LNCaP clone FGC (cell line): ENCODE measurements at places on chromosomes 11 and 22.

DNA sequence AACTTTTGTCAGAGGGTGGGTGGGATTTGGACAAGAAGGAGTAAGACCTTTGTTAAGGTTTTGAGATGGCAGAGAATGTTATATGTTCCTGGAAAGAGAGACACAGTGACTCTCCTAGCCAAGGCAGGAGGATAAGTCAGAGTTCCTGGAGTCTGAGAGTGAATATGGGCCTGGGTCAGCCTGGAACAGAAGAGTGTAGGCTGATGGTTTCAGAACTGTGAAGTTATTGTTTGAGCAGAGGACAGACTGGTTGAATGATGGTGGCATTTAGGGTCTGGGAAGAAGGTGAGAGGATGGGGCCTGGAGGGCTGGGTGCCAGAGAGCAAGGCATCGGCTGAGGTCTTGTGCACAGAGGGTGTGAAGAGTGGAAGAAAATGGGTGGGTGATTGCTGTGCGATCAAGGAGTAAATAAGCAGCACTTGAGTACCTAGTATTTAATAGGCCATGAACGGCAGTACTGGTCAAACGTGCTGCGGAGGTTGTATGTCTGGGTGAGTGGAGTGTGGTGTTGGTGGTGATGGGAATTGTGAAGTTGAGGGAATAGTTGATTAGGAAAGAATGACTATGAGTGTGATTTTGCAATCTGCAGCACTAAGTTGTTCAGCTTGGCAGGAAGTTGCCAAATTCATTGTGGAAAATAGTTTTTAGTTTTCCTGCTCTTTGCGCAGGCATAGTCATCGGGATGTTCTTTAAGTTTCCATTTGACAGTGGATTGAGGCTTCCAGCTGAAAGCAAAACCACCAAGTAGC lies 1.8 kb downstream of the PANX1 start:
- no peak for DNase-seq

DNA sequence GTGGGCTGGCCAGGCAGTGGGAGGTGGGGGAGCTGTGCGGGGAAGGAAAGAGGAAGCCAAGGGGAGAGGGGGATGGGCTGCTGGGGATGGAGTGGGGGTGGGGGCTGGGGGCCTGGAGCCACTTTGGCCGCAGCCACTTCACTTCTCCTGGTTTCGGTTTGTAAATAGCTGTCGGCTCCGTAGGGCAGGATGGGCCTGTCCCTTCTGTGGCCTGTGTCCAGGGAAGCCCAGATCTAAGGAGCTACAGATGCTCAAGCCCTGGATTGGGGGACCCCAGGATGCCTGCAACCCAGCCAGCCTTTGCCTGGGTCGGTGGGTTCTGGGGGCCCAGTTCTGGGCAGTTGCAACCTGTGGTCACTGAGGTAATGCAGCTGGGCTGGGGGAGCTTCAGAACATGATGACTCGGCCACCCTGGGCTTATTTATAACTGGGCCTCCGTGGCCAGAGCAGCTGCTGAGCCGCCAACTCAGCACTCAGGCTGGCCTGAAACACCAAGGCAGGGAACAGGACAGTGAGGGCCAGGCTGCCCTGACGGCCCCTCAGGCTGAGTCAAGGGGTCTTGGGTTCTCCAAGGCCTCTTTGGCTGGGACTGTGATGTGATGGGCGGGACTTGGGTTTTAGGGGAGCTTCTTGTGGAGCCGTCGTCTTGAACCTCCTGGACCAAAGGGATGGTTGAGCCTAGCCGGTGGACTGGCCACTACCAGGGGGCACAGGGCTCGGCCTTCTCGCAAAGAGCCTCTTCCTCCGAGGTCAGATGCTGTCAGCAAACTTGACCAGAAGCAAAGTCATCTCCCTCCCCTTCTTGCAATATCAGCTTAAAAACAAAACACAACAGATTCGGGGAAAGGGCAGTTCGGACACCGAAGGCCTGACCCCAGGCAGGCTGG lies 15.0 kb upstream of the SLC39A13 start:
- no peak for DNase-seq

- no peak for DNase-seq
Observed at GRCh38 chr11:68649851-68650555, 34.3 kb upstream of the GAL start.

DNA sequence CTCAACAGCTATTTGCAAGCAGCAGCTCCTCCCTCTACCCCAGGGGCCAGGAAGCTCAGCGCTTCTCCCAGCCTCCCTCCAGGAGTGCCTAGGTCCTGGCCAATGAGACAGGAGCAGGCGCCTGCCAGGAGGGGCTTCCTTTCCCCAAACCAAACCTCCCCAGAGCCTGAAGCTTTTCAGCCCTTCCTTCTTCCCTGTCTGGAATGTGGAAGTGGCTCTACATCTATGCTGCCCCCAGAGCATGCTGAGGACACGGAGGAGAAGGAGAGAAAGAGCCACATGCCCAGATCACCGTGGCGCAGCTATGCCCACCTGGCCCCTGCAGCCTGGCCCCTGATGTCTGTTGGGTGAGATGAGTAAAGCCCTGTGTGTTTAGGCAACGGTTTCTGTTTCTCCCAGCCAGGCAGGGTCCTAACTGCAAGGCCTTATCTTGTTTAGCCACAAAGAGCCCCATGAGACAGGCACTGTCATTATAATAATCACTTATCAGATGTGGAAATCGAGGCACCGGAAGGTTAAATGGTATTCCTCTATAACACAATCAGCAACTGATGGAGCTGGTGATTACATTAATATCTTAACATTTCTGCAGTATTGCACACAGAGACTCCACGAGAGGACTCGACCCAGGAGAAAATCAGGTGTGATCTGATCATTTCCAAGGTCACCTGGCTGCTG lies 315.8 kb downstream of the CTTN start:
- DNase-seq = no peak

GRCh38 chr22:22397875-22398524 lies 110.5 kb downstream of the ZNF280B start:
- no peak for DNase-seq

DNA sequence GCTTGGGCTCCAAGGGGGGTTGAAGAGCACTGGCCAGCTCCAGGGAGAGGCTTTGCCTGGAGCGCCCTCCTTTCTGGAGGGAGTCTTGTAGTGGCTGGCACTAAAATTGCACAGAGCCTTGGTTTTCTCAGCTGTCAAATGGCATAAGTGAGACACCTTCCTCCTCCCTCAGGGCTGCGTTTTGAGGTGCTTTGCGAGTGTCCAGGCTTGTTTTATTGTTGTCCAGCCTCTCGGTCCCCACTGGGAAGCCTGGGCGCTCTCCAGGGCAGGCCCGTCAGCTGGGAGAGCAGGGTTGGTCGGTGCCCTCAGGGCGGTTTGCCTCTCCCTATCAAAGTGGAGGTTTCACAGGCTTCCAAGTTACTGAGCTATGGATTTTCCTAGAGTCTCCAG lies 149.3 kb upstream of the B3GAT1 start:
- no peak for DNase-seq

DNA sequence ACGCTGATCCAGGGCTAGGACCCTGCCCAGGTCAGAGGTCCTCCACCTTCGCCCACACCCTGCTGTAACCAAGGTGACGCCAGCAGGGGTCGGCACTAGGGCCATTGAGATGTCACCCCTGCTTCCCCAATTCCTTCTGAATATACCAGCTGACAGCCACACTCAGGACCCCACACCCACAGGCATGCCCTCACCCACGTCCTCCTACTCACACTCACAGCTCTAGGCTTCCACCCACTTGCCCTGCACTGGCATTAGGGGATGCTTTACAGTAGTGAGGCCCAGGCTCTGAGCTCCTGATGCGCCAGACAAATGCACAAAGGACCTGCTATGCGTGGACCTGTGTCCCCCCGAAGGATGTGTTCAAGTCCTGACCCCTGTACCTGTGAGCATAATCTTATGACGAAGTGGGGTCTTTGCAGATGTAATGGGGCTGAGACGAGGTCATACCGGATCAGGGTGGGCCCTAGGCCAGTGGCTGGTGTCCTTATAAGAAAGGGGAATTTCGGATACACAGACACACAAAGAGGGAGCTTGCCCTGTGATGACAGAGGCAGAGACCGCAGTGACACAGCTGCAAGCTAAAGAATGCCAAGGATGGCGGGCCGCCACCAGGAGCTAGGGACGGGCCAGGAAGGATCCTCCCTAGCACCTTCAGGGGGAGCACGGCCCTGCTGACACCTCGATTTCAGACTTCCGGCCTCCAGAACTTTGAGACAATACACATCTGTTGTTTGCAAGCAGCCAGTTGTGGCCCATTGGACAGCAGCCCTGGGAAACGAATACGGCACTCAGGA lies 11.2 kb downstream of the WNT11 start:
- DNase-seq = no peak

GRCh38 chr22:40764763-40765441 lies 54.2 kb downstream of the SLC25A17 start:
- DNase-seq = no peak

DNA sequence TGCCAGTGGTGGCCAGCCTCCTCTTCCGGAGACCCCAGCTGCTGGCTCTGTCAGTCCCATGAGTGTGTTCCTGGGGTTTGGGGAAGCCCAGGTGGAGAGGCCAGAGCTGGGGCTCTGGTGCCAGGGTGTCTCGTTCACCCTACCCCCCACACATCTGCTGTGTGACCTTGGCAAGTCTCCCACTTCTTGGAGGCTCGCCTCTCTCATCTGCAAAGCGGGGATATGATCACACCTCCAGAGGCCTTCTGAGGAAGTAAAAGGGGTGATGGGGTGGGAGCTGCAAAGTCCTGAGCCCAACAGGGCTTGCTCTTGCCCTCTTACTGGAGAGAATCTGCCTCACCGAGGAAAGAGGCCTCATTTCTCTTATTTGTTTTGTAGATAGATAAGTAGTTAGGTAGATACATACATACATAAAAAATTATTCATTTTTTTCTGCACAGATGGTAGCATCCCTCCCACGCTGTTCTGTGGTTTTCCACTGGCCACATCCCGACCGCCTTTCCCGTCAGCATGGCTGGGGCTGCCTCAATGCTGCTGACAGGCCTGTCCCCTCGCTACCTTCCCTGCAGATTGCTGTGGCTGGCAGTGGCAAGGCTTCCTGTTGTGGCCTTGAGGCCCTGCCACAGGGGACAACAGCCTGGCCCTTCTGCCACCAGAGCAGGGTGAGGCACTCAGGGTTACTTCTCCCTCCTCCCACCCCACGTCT lies 23.9 kb downstream of the MYO7A start:
- DNase-seq = no peak

DNA sequence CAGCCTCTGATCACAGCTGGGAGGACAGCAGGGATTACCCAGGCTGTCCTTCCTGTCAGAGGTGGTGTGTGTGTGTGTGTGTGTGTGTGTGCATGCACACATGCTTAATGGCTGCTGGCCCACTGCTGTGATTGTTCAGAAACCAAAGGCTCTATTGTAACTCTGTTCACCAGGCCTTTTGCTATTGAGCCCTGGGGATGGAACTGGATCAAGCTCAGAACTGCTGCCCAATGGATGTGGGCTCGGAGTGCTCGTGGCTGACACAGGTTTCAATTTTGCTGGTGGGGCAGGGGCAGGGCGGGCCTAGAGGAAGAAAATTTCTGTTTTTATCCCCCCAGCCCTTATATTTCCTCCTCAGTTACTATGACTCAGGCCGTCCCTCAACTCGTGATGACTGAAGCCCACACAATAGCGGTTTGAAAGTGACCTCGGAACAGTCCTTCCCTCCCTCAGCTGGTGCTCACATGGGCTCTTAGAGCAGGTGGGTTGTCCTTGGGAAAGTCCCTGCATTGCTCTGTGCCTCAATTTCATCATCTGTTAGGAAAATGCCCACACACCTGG lies 359.3 kb downstream of the TENM4 start:
- DNase-seq = no peak

DNA sequence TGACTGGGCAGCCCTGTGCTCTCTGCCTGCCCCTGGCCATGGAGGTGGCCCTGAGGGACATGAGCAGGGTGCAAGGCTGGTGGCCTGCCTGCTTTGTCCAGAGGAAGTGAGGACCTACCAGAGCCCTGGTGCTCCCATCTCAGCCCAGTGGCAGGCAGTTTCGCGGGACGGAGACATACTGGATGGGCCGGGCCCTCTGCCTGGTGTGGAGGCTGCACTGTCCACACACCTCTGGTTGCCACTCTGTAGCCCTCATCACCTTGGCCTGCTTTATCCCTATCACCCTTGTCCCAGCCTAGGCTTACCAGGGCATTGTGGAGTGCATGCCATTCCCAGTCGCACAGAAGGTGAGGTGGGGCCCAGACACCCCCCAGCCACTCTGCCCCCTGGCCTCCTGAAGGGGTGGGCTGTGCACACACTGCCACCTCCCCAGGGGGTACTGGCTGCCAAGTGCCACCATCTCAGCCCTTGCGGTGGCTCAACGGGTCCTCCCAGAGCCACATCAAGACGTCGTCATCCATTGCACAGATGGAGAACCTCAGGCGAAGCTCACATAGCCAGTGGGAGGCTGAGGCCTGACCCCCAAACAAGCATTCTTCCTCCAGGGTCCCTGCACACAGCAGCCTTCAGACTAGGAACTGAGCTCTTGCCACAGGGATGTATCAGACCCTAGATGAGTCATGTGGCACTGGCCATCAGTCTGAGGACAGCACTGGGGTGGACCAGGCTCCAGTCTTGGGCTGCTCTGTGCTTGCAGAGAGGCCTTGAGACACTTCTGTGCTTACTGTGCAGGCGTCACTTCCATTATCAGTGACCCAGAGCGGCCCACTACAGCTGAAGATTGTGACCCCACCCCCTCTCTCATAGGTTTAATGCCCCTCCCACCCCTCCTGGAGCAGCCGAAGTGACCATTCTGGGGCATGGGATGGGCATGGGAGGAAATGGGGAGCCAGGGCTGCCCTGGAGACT lies 176.1 kb downstream of the IGLL1 start:
- no peak for DNase-seq
